ENCODE measurements at places on chromosomes 3 and 15.

DNA sequence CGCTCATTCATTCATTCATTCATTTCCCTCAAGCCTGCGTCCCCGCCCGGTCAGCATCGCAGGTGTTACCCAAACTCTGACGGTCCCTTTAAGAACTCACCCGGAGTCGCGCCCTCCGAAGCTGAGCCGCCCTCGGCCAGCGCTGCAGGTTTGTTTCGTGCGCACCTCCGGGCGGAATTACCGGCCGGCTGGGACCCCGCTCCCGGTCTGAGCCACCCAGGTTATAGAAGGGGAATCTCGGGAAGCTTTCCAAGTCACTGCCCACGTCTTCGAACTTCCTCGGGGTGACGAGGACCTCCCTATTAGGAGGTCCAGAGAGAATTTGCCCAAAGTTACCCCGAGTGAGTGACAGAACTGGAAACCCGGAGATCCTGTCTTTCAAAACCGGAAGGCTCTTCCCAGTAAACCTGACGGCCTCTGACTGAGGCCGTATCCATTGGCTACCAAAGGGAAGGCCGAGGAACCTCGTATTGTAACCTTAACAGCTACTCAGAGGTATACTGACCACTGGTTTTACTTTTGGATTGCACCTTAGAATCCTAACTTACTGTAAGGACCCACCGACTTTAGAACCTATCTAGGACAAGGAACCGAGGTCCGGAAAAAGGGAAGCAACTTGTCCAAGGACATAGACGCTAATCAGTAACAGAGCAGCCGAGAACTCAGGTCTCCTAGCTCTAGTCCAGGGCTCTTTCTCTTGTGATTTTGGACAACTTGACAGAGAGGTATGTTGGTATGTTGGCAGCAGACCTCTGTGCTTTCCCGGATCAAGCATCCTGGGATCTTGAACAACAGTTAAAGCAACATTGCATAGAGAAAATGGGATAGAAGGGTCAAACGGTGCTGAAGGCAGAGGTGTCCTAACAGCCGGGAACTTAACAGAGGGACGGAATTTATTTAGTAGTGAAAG lies 788 bp upstream of the DLG1 start:
- DNase-seq, result no peak

- no peak for DNase-seq
Measured at GRCh38 chr3:97037294-97037943, 223.0 kb downstream of the EPHA6 start.

GRCh38 chr15:78353093-78353492 lies 12.9 kb downstream of the CRABP1 start:
- no peak for DNase-seq

- DNase-seq, result no peak
Measured at GRCh38 chr15:79130535-79131130, 40.1 kb upstream of the RASGRF1 start.

GRCh38 chr15:28897861-28898585 lies 12.2 kb downstream of the APBA2 start:
- DNase-seq, result no peak

DNA sequence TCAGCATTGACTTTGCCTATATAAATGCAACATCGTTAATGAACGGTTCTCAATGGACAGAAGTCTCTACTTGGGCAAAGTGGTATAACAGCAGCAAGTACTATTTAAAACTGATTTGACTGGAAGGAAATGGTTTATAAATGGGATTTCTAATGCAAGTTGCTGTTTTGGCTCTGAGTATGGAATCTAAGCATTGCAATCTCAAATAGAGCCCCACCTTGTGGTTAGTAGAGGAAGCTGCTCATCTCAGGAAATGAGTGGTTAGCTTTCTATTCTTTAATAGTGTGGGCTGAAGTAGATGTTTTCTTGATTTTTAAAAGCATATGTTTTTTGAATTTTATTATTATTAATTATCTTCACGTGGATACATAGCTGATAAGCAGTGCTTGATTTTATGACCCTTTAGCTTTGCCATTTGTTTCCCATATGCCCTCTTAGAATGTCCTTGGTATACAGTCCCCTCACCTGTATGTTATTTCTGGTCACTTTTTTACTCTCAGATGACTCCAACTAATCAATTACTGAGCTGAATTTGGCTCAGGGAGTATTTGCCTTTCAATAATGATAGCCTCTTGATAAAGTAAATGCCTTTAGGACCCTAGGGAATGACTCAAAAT lies 67.1 kb downstream of the OXSM start:
- no peak for DNase-seq
